ELR (cell line): ENCODE measurements at places on chromosomes 1 and 21.

GRCh38 chr1:188867614-188868013, 1610.0 kb downstream of the BRINP3 start:
- no peak for DNase-seq

GRCh38 chr1:150159550-150159949, 9.8 kb downstream of the PLEKHO1 start:
- no peak for DNase-seq

DNA sequence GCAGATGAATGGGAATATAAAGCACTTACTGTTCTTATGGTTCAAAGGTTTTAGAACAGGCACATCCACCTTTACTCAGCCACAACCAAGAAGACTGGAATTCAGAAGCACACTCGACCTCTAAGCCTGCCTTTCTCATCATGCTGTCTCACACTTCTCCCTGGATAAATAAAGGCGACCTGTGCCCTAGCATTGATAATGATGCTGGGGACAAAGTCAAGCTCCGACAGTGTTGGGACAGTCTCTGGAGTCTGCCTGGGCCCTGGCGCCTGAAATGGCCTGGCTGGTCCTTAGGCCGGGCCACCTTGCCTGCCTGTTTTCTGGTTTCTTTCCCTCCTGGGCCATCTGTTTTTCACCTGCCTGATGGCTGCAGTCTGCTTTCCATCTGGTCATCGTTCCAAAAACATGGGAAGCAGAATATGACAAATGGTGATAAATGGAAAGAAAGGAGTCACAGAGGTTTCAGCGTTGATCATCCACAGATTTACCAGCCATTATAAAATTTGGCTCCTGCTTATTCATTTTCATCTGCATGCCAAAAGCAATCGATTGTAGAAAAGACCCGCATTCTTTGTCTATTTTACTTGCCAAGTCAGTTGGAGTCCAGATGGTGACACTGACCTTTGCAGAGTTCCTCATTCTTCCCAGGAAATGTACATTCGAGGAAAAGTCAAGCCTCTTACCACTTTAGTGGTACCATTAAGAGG, 91.2 kb upstream of the KCNJ15 start:
- DNase-seq = no peak

GRCh38 chr1:84869720-84870119, 23.3 kb downstream of the LPAR3 start:
- peak; percentile 69 for DNase-seq

DNA sequence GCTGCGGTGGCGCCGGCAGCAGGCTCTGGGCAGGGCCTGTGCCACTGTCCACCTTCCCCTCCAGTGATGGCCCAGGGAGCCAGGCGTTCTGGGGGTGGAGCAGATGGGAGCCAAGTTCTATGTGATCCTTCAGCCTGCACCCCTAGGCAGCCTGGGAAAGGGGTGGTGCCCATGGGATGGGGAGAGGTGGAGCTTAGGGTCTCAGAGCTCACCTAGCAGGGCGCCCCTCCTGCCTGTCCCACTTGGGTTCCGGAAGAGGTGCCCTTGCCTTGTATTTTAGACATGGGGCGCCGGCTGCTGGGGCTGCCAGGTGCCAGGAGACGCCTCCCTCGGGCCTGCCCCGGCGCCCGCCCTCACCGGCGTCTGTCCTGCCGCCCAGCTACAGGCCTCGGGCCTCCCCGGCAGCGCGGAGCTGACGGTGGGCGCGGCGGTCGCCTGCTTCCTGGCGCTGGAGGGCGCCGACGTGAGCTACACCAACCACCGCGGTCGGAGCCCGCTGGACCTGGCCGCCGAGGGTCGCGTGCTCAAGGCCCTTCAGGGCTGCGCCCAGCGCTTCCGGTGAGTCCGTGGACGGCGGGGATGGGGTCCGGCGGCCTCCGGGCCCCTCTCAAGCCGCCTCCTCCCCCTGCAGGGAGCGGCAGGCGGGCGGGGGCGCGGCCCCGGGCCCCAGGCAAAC, 3.1 kb upstream of the MMP23B start:
- no peak for DNase-seq

DNA sequence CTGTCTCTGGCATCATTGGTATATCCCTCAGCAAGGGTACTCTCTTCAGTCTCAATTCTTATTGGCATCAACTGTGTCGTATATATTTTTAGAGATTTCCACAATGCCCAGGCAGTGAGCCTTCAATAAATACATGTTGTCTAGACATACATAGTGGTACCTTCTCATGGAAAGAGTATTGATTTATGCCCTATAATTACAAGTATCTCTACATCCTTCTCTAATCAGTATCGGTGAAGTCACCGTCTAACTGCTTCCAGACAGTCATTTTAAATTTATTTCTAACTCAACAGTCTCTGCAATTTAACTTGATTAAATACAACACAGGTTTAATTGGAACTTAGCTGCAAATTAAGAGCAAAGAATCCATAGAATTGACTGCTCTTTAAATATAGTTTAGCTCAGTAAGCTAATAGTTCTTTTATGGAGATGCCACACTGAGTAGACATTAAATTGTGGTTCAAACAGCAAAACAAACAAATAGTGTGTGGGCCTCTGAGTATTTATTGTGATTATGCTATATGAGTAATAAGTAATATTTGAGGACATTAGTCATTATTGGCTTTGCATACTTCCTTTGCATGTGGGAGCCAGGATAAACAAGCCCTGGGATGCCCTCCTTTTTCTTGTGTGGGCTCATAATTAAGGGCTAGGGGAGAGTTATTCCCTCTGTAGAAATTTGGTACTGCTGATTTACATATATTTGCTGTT, 126.9 kb upstream of the DUSP10 start:
- DNase-seq = peak; percentile 93

GRCh38 chr1:81600878-81601622, 199.7 kb upstream of the ADGRL2 start:
- no peak for DNase-seq

- peak; percentile 89 for DNase-seq
Measured at GRCh38 chr1:179881642-179882252, 338 bp upstream of the TOR1AIP1 start.

GRCh38 chr1:222463059-222463730, 84.7 kb downstream of the HHIPL2 start:
- no peak for DNase-seq

DNA sequence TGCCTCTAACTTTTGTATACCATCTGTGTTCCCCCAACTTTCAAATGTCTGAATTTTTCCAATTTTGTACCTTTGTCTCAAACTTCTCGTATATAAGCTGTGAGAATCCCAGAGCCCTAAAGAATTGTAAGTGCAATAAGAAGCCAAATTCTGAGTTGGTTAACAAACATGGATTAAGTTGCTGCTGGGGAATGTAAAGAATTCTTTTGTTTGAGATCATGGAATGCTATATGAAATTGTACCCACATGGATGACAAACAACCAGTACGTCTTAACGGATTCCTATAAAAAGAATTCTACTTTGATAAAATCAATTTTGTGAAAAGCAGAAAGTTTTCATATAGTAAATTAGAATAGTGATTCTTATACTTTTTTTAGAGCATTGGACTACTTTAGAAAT, 72.4 kb upstream of the CYP2J2 start:
- no peak for DNase-seq

DNA sequence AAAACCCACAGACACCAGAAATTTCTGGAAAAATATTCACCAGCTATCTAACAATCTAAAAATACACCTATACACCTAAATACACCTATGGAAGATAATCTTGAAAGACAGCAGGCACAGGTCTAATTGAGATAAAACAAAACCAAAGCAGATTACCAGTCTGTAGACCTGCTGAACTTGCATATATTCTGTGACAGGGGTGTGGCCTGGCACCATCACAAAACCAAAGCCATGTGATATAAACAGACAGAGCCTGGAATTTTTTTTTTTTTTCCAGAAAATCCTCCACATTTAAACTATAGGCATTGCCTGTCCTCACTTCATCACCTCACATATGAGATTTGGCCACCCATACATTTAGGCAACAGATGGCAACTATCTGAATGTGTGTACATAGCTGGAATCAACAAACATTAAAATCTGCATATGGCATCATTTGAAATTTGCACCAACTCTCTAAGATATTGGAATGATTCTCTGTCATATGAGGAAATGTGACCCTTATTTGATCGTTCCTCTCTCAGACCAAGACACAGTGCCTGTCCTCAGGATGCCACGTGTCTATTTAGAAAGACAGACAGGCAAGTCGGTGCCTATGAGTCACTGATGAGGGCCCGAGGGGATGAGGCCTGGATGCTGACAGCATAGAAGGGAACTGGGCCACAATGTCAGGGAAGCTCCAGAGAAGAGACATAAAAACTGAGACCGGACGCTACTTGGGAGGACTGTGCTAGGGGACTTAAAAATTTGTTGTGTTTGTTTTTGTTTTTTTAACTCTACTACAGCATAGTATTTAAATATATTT, 32.6 kb downstream of the NMNAT2 start:
- peak; percentile 46 for DNase-seq

- DNase-seq = no peak
Measured at GRCh38 chr1:211939876-211940468, 95.4 kb downstream of the INTS7 start.

- DNase-seq = no peak
Measured at GRCh38 chr1:243827206-243827605, 22.8 kb downstream of the AKT3 start.

DNA sequence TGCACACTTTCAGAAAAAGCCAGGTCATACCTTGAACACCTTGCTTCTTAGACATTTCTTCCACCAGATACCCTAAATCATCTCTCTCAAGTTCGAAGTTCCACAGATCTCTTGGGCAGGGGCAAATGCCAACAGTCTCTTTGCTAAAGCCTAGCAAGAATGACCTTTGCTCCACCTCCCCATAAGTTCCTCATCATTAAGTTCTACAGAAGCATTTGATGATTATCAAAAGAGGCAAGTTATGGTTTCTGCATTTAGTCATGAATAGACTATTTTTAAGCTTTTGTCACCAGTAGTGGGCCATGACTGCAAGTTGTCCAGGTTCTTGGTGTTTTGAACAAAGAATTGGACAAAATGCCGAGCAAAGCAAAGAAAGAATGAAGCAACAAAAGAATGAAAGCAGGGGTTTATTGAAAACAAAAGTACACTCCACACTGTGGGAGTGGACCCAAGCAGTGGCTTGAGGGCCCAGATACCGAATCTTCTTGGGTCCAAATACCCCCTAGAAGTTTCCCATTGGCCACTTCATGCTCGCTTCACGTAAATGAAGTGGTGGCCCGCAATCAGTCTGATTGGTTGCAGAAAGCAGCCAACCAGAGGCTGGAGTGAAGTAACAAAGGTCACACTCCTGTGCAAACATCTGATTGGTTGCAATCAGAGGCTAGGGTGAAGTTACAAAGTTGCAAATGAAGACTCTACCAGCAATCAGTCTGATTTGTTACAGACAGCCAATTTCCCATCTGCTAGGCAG, 9.8 kb upstream of the EGLN1 start:
- DNase-seq = no peak

- DNase-seq = peak; percentile 42
Measured at GRCh38 chr1:84712276-84712874, 22.1 kb upstream of the SSX2IP start.

- DNase-seq = no peak
Measured at GRCh38 chr1:116321766-116322175, 51.3 kb upstream of the ATP1A1 start.

DNA sequence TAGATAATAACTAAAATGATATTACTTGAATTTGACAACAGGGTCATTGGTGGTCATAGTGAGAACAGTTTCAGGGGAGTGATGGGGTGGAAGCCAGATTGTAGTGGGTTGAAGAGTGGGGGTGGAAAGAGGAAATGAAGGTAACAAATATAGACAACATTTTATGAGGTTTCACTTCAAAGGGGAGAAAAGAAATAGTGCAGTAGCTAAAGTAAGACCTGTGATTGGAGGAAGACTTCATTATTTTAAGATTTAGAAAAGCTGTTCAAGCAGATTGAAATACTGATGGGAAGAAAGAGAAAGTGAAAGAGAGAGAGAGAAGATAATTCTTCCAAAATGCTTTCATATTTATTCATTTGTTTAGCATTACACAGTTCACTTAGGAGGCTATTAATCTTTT, 52.0 kb upstream of the KCNA3 start:
- DNase-seq = no peak

- DNase-seq = peak; percentile 53
Measured at GRCh38 chr1:110524311-110525248, 5.6 kb upstream of the KCNA10 start.

DNA sequence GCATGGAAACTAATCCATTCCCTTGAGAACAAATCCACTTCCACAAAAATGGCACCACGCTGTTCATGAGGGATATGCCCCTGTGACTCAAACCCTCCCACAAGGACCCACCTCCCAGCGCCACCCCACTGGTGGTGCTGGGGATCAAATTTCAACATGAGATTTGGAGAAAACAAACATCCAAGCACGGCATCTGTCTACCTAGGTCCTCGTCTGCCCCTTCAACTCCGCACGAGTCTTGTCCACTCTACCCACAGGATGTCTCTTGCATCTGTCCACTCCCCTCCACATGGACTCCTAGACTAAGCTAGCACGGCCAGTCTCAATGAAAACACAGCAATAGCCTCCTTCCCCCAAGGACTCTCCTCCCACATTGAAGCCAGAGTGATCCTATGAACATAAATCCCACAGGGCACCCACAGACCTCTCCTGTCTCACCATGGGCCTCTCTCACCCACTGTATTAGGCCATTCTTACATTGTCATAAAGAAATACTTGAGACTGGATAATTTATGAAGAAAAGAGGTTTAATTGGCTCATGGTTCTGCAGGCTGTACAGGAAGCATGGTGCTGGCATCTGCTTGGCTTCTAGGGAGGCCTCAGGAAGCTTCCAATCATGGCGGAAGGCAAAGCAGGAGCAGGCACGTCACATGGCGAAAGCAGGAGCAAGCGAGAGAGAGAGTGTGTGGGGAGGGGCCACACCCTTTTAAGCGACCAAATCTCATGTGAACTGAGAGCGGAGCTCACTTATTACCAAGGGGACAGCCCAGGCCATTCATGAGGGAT, 101.4 kb downstream of the TOMM20 start:
- no peak for DNase-seq

- no peak for DNase-seq
Measured at GRCh38 chr1:86650065-86650464, 54.3 kb upstream of the SH3GLB1 start.

- no peak for DNase-seq
Measured at GRCh38 chr1:77977989-77978292, 931 bp downstream of the FUBP1 start.

- DNase-seq = no peak
Measured at GRCh38 chr1:111364690-111365089, 62.8 kb downstream of the OVGP1 start.

DNA sequence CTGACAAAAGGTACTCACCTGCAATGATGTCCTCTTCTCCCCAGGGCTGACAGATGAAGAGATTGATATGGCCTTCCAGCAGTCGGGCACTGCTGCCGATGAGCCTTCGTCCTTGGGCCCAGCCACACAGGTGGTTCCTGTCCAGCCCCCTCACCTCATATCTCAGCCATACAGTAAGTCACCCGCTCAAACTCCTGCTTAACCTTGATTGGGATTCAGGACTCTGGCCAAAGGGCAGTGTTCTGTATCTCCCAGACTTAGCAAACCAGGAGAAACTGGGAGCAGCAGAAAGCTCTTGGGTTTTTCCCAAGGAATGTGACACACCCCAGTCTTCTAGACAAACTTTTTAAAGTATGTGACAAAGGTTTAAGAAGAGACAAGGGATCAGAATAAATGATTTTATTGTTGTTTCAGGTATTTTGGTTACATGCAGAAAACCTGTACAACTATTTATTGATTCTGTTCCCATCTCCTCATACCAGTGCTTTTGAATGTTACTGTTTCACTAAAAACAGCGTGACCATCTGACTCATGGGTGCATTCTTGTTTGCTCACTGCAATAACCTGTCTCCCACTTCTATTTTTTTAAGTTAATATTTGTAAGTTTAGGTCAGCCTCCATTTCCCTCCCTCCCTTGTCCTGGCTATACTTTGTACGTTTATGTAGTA, 124.6 kb downstream of the PEX14 start:
- DNase-seq = peak; percentile 87

GRCh38 chr1:184661801-184662200, 92.9 kb downstream of the EDEM3 start:
- no peak for DNase-seq
